ENCODE measurements at places on chromosomes 11 and 22. TPM values are rescaled to one million over a fixed set of nuclear protein-coding genes. Genes with fewer than 3 reads are reported as not detected.

PRG3 gene
- not detected for polyA plus RNA-seq

MRGPRX3 gene
- polyA plus RNA-seq, result not detected

KRTAP5-7 gene
- polyA plus RNA-seq, result not detected

TSPAN32 gene
- polyA plus RNA-seq, result 1.1 TPM

RASD2 gene
- polyA plus RNA-seq, result 0.76 TPM

MAP6 gene
- polyA plus RNA-seq, result 3.6 TPM

MLC1 gene
- not detected for polyA plus RNA-seq

A4GALT gene
- polyA plus RNA-seq, result 28.9 TPM

TTC28 gene
- 4.4 TPM for polyA plus RNA-seq

DNA sequence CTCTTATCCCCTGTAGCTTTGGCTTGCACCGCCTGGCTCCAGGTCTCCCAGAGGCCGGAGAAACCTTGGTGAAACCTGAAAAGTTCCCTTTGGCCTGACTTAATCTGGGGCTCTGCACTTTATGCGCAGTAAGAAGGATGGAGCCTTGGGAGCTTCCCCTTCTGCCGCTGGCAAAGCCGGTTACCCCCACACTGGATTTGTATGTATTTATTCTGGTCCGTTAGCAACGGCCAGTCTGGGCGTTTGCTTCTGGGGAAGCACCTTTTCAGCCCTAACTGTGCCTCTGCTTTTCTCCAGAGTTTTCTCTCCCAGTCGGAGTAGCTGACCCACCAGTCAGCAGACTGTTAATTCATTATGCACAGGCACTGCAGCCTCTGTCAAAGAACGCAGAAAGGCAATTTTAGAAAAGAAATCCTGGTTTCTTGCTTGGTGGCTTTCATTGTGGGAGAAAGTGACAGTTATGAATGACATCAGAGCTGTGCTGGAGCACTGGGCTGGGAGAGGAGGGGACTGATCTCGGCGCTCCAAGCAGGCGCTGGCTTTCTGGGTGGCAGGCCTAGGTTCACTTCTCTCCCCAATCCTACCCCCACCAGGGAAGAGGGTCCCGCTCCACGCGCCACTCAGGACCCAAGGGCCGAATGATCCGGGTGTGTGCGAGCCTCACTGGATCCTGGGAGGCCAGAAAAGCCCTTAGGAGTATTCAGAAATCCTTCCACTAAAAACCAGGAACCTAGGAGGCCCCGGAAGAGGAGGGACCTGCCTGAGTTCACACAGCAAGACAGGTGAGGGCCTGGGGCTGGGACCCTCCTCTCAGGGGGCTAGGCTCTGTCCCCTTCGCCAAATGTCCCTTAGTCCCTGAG, 70.2 kb downstream of the RTL6 start:
- no peak overlapping the region for H3K4me3 ChIP-seq
- no peaks in the 10 kb centered on the region for H3K27me3 ChIP-seq
- peaks cover 17% of the 10 kb centered on the region for H3K4me1 ChIP-seq
- H3K36me3 ChIP-seq, result no peaks in the 10 kb centered on the region

- H3K4me3 ChIP-seq, result no peak overlapping the region
- peaks cover 79% of the 10 kb centered on the region for H3K36me3 ChIP-seq
- no peaks in the 10 kb centered on the region for H3K27me3 ChIP-seq
- H3K4me1 ChIP-seq, result peaks cover 51% of the 10 kb centered on the region
Observed at GRCh38 chr11:68524681-68525080, 64.1 kb downstream of the PPP6R3 start.

- no peak overlapping the region for H3K27ac ChIP-seq
- H3K27me3 ChIP-seq, result no peaks in the 10 kb centered on the region
- DNase-seq, result no peak
- H3K36me3 ChIP-seq, result no peaks in the 10 kb centered on the region
- H3K4me3 ChIP-seq, result no peak overlapping the region
- no peaks in the 10 kb centered on the region for H3K4me1 ChIP-seq
Observed at GRCh38 chr11:74504100-74504691, 10.7 kb upstream of the LIPT2 start.

DNA sequence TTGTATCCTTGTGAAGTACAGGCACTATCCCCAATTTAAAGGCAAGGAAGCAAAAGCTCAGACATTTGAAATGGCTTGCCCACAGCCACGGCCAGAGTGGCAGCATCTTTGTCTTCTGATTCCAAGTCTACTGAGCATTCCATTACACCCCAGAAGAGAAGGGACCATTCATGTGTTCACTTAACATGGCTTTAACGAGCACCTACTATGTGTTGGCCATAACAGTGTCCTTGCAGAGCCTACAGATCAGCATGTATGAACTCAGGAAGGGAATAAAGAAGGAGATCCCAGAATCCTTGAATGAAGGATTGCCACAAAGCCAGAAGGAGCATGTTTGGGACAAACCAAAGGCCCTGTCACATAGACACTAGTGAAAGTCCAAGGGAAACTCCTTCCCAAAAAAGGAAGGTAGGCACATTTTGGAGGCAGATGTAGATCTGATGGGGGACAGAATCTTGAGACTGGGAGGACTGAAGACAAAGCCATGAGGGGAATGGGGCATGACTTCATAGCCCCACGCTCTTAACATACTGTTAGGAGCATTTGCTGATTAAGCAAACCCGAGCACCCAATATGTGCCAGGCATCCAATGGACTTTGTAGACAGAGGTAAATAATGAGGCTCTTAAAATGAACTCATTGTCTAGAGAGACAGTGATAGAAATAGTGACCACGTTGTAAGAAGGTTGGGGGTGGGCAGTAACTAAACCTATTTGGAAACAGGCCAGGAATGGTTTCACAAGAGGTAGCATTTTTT, 54.9 kb downstream of the P4HA3 start:
- no peak overlapping the region for H3K27ac ChIP-seq
- no peak overlapping the region for H3K4me3 ChIP-seq
- H3K27me3 ChIP-seq, result no peaks in the 10 kb centered on the region
- peaks cover 38% of the 10 kb centered on the region for H3K36me3 ChIP-seq

DNA sequence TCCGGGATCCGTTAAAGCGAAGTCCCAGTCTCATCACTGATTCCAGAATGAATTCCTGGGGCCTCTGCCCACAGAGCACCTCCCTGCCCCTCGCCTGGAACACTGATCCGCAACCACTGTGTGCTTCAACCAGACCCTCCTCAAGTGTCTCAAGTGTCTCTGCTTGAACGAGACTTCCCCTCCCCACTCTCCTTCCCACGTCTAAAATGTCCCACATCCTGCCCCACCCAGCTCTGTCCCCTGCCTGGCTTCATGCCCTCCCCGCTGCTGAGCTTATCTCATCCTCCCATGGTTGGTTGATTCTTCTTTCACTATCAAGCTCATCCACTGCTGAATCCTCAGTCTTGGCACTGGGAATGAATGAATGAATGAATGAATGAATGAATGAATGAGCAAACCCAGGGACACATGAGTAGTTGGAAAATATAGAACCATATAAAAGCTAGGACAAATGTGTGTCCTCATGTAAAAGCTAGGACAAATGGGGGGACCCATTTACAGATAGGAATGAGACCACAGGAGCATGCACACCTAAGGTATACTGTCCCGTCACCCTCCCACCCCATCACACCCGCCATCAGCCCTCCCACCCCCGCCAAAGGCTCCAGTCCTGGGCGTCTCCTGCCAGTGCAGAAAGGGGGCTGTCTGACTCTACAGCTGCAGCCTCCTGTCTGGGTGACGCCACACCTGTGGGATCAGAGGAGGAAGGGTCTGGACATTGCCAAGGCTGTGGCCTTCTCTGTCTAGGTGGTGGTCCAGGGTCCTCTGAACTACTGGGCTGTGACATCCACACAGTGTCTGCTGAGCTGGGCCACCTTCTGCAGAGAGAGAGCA, 71.4 kb upstream of the LINC01488 start:
- no peaks in the 10 kb centered on the region for H3K36me3 ChIP-seq
- no peaks in the 10 kb centered on the region for H3K4me1 ChIP-seq
- no peak overlapping the region for H3K4me3 ChIP-seq
- H3K27me3 ChIP-seq, result peaks cover 15% of the 10 kb centered on the region

DNA sequence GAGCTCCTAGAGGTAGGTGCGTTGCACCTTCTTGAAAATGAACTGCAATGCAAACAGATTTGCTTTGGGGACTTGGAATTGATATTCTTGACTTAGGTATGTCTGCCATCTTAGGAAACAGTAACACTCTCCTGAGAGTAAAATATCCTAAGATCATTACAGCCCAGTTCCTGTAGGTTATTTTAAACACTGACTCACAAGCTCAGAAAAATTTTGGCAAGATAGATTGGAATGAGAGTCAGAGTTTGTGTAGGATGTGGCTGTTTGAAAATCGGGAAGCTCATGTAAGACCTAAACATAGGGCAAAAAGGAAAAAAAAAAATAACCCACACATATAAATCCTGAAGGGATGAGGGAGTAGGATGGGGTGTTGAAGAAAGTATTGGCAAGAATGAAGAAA, 377.0 kb upstream of the LRRC4C start:
- H3K4me3 ChIP-seq, result no peak overlapping the region
- no peak overlapping the region for H3K27ac ChIP-seq
- no peak for DNase-seq
- H3K4me1 ChIP-seq, result no peaks in the 10 kb centered on the region

GRCh38 chr11:2789791-2790567, 90.2 kb upstream of the KCNQ1OT1 start:
- no peaks in the 10 kb centered on the region for H3K27me3 ChIP-seq
- no peak for DNase-seq
- no peak overlapping the region for H3K4me3 ChIP-seq
- H3K4me1 ChIP-seq, result peaks cover 6% of the 10 kb centered on the region
- H3K27ac ChIP-seq, result no peak overlapping the region
- H3K36me3 ChIP-seq, result no peaks in the 10 kb centered on the region

- H3K4me3 ChIP-seq, result no peak overlapping the region
- H3K27me3 ChIP-seq, result no peaks in the 10 kb centered on the region
- no peak for DNase-seq
- H3K36me3 ChIP-seq, result no peaks in the 10 kb centered on the region
- H3K27ac ChIP-seq, result no peak overlapping the region
Observed at GRCh38 chr11:73198677-73199076, 19.4 kb upstream of the P2RY2 start.

DNA sequence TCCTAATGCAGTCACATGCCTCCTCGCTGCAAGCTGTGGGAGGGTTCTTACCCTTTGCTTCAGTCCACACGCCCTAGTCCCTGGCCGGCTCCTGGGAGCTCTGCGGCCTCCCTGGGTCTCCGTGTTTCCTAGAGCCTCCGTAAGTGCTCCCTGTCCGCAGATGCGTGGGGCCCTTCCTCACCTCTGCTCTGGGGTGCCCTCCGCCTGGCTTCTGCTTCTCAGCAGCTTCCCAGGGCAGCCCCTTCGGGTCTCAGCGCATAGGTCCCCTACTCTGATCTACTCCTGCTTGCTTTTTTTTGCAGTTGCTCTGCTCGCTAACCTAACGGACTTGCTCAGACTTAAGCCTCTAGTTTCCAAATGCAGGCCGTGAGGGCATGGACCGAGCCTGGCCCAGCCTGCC, 22.4 kb downstream of the CAPN1 start:
- H3K36me3 ChIP-seq, result peaks cover 98% of the 10 kb centered on the region
- no peak overlapping the region for H3K27ac ChIP-seq
- H3K4me3 ChIP-seq, result no peak overlapping the region

GRCh38 chr11:122209619-122210366, 93.8 kb upstream of the BLID start:
- no peak overlapping the region for H3K27ac ChIP-seq
- H3K36me3 ChIP-seq, result no peaks in the 10 kb centered on the region
- no peak overlapping the region for H3K4me3 ChIP-seq
- no peaks in the 10 kb centered on the region for H3K27me3 ChIP-seq
- no peak for DNase-seq

DNA sequence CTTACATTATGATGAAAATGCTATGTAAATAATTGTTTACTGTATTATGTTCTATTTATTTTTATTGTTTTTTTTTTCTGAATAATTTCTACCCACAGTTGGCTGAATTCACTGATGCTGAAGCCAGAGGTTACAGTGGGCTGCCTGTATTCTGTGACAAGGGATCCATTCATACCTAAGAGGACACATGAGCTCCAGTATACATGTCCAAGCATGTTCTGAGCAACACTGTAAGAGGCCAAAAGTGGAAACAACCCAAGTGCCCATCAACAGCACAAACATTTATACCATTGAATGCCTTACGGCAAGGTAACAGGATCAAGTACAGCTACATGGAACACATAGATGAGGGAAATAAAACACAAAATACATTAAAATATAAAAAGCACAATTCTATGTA, 1.4 kb upstream of the SRSF8 start:
- H3K27ac ChIP-seq, result no peak overlapping the region
- no peaks in the 10 kb centered on the region for H3K36me3 ChIP-seq
- DNase-seq, result no peak
- no peaks in the 10 kb centered on the region for H3K27me3 ChIP-seq
- peaks cover 22% of the 10 kb centered on the region for H3K4me1 ChIP-seq

- no peaks in the 10 kb centered on the region for H3K36me3 ChIP-seq
- H3K4me1 ChIP-seq, result peaks cover 14% of the 10 kb centered on the region
- no peaks in the 10 kb centered on the region for H3K27me3 ChIP-seq
Observed at GRCh38 chr11:32888805-32889204, 3.8 kb upstream of the QSER1 start.

DNA sequence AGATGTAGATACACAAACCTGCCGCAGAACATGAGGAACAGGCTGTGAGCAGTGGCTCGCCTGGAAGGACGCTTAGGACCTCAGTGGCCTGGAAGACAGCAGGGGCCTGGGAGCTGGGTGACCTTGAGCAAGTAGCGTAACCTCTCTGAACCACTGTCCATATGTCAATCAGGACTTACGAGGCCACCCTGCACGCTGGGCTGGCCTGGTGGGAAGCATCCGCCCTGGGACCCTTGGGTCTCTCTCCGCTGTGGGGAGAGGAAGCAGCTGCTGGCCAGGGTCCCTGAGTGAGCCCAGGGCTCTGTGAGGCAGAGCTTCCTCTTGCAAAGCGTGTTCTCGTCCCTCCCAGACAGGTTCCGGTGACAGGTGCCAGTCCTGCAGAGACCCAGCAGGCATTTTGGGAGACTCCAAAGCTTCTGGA, 14.0 kb upstream of the EHD1 start:
- H3K36me3 ChIP-seq, result peaks cover 3% of the 10 kb centered on the region
- peak overlapping the region; percentile 86 for H3K27ac ChIP-seq

DNA sequence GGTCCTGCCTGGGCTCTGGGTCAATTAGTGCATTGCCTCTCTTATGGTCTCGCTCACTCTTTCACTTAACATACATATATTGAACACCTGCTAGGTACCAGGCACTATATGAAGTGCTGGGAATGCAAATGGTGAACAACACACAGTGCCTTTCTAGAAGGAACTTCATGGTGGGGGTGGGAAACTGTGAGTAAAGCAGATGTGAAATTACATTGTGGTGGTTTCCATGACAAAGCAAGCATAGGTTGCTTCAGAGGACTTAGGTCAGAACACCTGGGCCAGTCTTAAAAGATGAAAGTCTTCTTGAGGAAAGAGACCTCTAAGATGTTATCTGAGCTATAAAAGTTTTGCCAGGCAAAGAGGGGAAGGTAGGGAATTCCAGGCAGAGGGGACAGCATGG, 231.3 kb downstream of the BUD13 start:
- DNase-seq, result no peak
- H3K27ac ChIP-seq, result no peak overlapping the region
- H3K27me3 ChIP-seq, result peaks cover 4% of the 10 kb centered on the region
- H3K4me1 ChIP-seq, result no peaks in the 10 kb centered on the region
- no peak overlapping the region for H3K4me3 ChIP-seq

GRCh38 chr11:75639762-75640181, 29.1 kb downstream of the MAP6 start:
- H3K27me3 ChIP-seq, result no peaks in the 10 kb centered on the region
- no peak overlapping the region for H3K4me3 ChIP-seq
- peak; percentile 66 for DNase-seq
- no peak overlapping the region for H3K27ac ChIP-seq
- peaks cover 24% of the 10 kb centered on the region for H3K4me1 ChIP-seq

- H3K4me3 ChIP-seq, result no peak overlapping the region
- no peak for DNase-seq
- no peaks in the 10 kb centered on the region for H3K36me3 ChIP-seq
- H3K27me3 ChIP-seq, result no peaks in the 10 kb centered on the region
Observed at GRCh38 chr22:33564683-33565082, 355.6 kb downstream of the LARGE1 start.

- H3K4me1 ChIP-seq, result peaks cover 9% of the 10 kb centered on the region
- H3K36me3 ChIP-seq, result no peaks in the 10 kb centered on the region
- H3K27me3 ChIP-seq, result peaks cover 13% of the 10 kb centered on the region
Observed at GRCh38 chr22:44583854-44584253, 85.8 kb upstream of the RTL6 start.
